ENCODE measurements at places on chromosomes 11 and 22. TPM values are rescaled to one million over a fixed set of nuclear protein-coding genes. Genes with fewer than 3 reads are reported as not detected.
A peak's percentile ranks its signal among the peaks of the same experiment; 100 is the strongest.

The APOL4 gene
- total RNA-seq = not detected

The MPEG1 gene
- total RNA-seq = not detected

GRCh38 chr11:68146010-68146540 is 24.9 kb upstream of the CHKA start:
- DNase-seq = no peak

- no peak for DNase-seq
These were observed 40.7 kb downstream of the SLC22A12 start for GRCh38 chr11:64631675-64632074.

DNA sequence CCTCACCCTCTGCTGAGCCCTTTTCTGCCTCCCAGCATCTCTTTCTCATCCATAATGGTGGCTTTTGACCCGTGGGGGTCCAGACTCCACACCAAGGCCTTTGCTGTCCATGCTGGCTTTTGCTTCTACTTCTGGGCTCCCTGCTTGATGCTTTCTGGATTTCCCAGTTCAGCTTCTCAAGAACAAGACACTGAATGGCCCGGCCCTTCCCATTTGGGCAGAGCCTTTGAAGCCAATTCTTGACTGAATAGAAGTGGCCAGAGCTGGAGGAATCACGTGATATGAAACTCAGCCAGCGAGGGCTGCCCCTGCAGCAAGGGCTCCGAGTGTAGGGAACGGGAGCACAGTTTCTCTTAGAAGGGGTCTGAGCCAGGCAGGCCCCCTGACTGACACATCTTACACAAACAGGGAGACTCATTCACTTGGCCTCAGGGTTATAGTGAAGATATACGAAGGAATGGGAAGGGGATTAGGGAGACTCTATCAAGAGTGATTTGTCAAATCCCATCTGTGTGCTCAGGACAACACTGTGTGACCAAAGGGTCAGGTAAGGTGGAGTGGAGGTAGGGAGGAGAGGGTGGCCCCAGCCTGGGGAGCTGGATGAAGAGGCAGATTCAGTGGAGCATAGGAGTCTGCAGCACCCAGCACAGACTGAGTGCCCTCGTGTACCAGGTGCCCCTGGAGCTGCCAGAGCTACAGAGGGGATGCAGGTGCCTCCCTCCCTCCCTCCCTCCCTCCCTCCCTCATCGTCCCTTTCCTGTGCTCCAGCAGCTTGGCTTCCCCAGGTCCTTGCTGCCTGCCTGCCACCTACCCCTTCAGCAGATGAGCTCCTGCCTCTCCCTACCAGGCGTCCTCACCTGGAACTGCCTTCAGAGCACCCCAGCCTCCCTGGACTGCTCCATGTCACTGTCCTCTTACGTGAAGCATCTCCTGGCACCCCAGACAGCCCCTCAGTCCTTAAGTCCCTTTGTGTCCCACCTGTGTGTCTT is 106.0 kb downstream of the TRIM29 start:
- DNase-seq = no peak

GRCh38 chr22:20256027-20256426 is 12.1 kb downstream of the RTN4R start:
- no peak for DNase-seq

- peak; percentile 0 for DNase-seq
These were observed 855 bp upstream of the MS4A5 start for GRCh38 chr11:60428517-60428916.

DNA sequence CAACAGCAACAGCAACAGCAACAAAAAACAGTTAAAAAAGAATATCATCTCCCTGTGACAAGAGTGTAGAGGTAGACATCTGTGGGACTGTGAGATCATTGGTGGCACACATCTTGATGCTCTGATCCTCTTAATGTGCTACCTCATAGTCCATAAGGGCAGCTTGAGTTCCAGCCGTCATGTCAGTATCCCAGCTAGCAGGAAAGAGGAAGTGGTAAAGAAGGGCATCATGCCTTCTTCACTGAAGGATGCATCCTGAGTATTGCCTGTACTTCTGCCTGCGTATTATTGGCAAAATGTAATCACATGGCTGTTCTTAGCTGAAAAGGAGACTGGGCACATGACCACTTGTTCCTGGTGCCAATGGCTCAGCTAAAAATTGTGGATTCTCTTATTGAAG is 314.3 kb downstream of the TBC1D22A start:
- no peak for DNase-seq

GRCh38 chr11:113562981-113563461 is 87.8 kb upstream of the DRD2 start:
- DNase-seq = peak; percentile 22
